ENCODE measurements at places on chromosomes 2 and 18. TPM values are rescaled to one million over a fixed set of nuclear protein-coding genes. Genes with fewer than 3 reads are reported as not detected.

Gene FAM161A
- total RNA-seq, result 24.7 TPM

Gene CTNNA2
- 43.4 TPM for total RNA-seq

Gene RPIA
- total RNA-seq, result 16.2 TPM

Gene DLX2
- 1.1 TPM for total RNA-seq

Gene CD8B2
- not detected for total RNA-seq

Gene UGT1A8
- total RNA-seq, result not detected

Gene ANKRD23
- total RNA-seq, result 6.8 TPM

Gene LOXHD1
- total RNA-seq, result 29.6 TPM

Gene ASXL3
- 18.0 TPM for total RNA-seq

Gene PJVK
- 31.7 TPM for total RNA-seq

Gene GKN1
- total RNA-seq, result not detected

Gene PLCD4
- total RNA-seq, result 8.2 TPM

Gene KIAA2012
- total RNA-seq, result 1.3 TPM

Gene TMEFF2
- total RNA-seq, result 2.2 TPM

Gene FAM124B
- 0.37 TPM for total RNA-seq

Gene ALPP
- total RNA-seq, result 0.25 TPM

Gene SERPINB11
- 0.50 TPM for total RNA-seq

Gene MAL
- total RNA-seq, result 0.79 TPM

Gene ERICH2
- total RNA-seq, result 78.8 TPM

Gene ST8SIA3
- 0.93 TPM for total RNA-seq

Gene HTR2B
- 0.37 TPM for total RNA-seq

Gene CPLX4
- total RNA-seq, result 0.31 TPM

Gene LBX2
- total RNA-seq, result not detected

Gene CXXC1
- total RNA-seq, result 137 TPM

Gene MSTN
- 0.24 TPM for total RNA-seq

Gene MAP2
- 20.9 TPM for total RNA-seq

Gene PSME4
- total RNA-seq, result 142 TPM

Gene NETO1
- total RNA-seq, result 4.2 TPM

Gene MEP1B
- 0.19 TPM for total RNA-seq

Gene APCDD1
- 12.5 TPM for total RNA-seq

Gene TTC27
- 32.9 TPM for total RNA-seq

Gene CPS1
- 17.2 TPM for total RNA-seq

Gene GALNT3
- total RNA-seq, result 16.6 TPM

Gene SP100
- 26.8 TPM for total RNA-seq

Gene KLHL14
- 2.0 TPM for total RNA-seq

Gene ITPRID2
- 190 TPM for total RNA-seq

Gene MC2R
- not detected for total RNA-seq

Gene TUBA3E
- total RNA-seq, result 141 TPM

Gene RGPD8
- 33.0 TPM for total RNA-seq

Gene POTEJ
- total RNA-seq, result 76.1 TPM

Gene G6PC2
- total RNA-seq, result 1.1 TPM

Gene FIGN
- total RNA-seq, result 3.6 TPM

Gene TGFA
- total RNA-seq, result 0.62 TPM

Gene ANKRD30BL
- total RNA-seq, result 21.0 TPM

Gene SERPINB13
- total RNA-seq, result not detected

Gene STON1
- 5.1 TPM for total RNA-seq

Gene PSD4
- total RNA-seq, result 18.7 TPM

Gene CCDC121
- 10.2 TPM for total RNA-seq

Gene MITD1
- total RNA-seq, result 17.8 TPM

Gene CCDC148
- 5.0 TPM for total RNA-seq

Gene ESPNL
- 7.5 TPM for total RNA-seq

Gene IL1RL1
- 1.0 TPM for total RNA-seq

Gene PFN4
- 39.8 TPM for total RNA-seq
